ENCODE measurements at places on chromosomes 1 and 21.

DNA sequence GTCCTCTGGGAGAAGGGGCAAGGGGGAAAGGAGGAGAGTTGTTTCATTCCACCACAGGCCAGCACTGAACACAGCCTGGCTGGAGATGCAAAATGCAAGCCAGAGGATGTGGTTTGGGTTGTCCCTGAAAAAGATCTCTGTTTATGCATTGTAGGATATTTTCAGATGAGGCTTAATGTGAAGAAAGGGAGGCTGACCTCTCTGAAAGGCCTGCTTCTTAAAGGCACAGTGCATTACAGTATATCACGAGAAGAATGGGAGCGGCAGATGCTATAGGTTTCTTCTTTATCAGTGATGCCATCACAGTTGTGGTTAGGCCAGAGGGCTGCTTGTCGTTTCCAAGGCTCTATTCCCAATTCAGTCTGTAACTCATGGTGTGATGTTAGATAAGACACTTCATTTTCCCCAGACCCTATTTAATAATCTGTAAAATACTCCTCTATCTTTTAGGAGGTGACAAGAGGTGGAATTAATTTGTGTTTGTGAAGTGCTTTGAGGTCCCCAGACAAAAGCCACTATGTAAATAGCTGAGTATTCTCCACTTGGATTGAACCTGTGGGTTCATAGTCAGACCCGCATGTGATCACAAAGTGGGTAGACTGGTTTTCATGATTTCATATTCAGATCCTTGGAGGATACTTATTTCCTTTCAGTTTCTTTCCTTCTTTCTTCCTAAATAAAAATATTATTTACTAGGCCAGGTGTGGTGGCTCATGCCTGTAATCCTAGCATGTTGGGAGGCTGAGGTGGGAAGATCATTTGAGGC lies 76.5 kb upstream of the WDR26 start:
- no peak for DNase-seq

GRCh38 chr1:31805318-31805717 lies 10.5 kb downstream of the SPOCD1 start:
- no peak for DNase-seq

- no peak for DNase-seq
These were observed 122.8 kb upstream of the GPR52 start for GRCh38 chr1:174324939-174325338.

GRCh38 chr1:208918160-208918559 lies 665.4 kb upstream of the CAMK1G start:
- no peak for DNase-seq

GRCh38 chr1:233277637-233278606 lies 17.6 kb downstream of the PCNX2 start:
- DNase-seq: no peak

- DNase-seq: no peak
These were observed 26.6 kb upstream of the SLAMF6 start for GRCh38 chr1:160549665-160550006.

DNA sequence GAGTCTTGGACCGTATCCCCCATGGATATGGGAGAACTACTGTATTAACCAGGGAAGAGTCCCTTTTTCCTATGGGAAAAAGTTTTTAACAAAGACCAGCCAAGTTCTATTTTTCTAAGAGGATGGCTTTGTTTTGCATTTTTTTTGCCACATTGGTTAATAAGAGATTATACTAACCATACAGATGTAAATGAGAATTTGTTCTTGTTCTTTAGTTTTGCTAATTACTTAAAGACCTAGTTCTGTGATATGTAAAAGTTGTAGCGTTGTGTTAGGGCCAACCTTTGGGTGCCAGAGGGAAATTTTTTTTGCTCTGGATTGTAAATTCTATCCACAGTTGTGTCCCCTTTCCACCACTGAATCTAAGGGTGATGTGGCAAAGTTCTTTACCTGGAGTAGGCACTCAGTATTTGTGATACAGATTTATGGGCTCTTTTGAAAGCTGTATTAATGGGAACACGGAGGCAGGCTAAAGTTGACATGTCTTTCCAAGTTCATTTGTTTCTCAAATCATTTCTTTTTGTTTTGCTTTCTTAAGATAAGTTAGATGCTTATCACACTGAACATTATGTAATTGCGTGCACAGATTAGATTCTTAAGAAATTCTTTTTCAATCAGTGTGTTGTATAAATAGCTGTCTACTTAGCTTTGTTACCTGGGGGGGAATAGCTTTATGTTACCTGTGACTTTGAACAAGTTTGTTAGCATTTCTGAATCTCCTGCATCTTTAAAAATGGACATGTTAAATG lies 2.9 kb downstream of the SOAT1 start:
- no peak for DNase-seq

DNA sequence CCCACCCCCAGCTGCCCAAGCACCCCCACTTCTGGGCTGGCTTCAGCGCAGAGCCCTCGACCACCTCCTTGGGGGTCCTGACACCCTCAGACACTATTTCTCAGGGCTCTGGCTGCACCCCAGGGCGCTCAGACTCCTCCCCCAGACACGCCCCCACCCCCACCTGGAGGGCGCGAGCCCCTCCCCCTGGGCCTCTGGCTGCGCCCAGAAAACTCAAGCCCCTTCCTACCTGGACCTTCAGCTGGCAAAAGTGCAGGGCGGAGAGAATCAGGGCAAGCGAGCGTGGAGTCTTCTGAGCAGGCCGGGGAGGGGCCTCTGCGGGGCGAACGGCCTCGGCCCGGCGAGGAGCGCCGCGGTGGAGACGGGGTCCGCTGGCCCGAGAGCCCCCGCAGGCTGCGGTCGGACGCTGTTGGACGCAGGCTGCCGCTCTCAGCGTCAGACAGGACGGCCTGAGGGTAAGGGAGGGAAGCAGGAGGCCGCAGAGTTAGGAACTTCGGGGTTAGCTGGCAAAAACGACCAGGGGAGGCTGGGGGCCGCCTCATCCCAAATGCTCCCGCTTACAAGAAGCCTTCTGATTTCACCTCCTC lies 17.4 kb upstream of the NBPF1 start:
- no peak for DNase-seq

GRCh38 chr1:185207170-185207569 lies 50.2 kb downstream of the SWT1 start:
- no peak for DNase-seq
